Cerebellar nuclear complex (tissue), 1 donor: ENCODE measurements at places on chromosomes 4 and X.
A peak's percentile ranks its signal among the peaks of the same experiment; 100 is the strongest.

DNA sequence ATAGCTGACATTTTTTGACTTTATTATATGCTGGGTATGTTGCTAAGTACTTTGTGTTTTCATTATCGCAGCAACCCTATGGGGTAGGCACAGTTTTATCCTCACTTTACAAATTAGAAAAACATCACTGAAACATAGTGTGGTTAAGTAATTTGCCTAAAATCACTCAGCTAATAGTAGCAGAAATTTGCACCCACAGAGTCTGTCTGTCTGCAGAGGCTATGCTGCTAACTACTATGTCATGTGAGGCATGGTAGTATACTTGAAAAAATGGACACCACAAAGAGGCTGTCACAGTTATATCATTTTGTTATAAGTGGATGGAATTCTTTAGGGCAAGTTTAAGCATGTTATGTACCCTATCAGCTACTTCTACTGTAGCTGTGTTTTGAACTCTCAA is 69.0 kb downstream of the STAG2 start:
- DNase-seq, result no peak

GRCh38 chr4:110865611-110866259 is 242.9 kb upstream of the PITX2 start:
- DNase-seq, result no peak

DNA sequence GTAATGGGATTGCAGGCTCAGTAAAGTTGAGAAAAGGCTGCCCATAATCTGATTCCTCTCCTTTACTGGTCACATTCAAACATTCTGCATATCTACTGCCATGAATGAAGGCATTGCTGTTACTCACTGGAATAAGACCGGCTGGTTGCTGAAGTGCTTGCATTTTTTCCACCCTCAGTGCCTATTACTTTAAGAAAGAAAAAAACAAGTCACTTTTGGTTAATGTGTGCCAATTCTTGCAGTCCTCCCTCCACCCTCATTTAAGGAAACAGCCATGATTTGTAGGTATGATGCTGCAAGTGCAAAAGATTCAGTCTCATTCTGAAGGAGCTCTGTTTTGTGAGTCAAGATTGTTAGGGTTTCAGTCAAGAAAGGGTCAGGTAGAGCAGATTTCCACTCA is 94.9 kb downstream of the EMCN start:
- DNase-seq, result peak; percentile 1

- DNase-seq, result no peak
These were observed 651 bp downstream of the NXT2 start for GRCh38 chrX:109537324-109537665.

GRCh38 chr4:7094916-7095315 is 27.1 kb upstream of the GRPEL1 start:
- no peak for DNase-seq

DNA sequence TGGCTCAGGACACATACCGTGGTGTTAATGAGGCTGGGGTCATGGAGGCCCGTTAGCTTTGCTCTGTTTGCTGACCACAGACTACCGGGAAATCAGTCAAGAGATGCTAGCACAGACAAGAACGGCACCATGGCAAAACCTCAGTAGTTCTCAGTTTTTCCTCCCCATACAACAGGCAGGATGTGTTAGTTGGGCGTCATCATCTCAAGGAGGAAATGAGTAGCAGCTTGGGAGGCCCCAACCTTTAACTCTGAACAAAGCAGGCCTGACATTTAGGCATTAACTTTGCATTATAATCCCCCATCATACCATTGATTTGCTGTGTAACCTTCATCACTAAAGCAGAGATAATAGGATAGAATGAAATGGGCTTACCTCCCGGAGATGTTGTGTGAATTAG is 714.2 kb downstream of the RPA4 start:
- DNase-seq, result no peak

DNA sequence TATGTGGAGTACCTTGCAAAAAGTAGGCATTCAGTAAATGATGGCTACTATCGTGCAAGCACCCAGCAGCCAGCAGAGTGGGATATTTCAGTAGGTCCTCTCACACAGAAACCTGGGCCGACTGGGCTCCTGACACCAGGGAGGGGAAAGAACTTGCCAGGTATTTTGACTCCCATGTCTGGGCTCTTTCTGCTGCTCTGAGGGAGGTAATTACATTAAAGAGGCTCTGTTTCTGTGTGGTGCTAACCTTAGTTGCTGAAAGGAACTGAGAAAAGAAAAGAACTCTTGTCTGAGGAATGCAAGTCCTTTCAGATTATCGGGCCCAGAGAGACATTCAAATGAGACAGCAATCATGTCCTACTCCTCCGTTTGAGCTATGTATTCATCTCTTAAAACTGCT is 175.8 kb upstream of the MTMR8 start:
- no peak for DNase-seq

- DNase-seq, result no peak
These were observed 3.9 kb downstream of the PCDH10 start for GRCh38 chr4:133152831-133153481.

DNA sequence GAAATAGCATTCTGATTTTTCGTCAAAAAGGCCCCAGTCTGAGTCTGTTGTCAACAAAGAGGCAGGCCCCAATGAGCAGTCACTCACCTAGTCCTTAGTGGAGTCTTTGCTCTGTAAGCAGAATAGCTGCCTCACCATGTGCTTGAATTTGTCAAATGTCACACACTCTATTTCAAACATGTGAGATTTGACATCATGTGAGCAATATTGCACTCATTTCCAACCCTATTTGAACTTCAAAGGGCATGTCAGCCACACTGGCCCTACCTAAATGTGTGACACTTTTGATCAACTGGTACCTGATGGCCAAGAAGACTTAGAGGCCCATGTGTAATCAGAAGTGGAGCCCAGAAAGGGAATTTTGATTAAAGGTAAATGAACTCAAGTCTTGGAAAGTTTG is 59.4 kb upstream of the PLAC1 start:
- no peak for DNase-seq

GRCh38 chr4:127118681-127119080 is 514.1 kb upstream of the INTU start:
- DNase-seq, result no peak

DNA sequence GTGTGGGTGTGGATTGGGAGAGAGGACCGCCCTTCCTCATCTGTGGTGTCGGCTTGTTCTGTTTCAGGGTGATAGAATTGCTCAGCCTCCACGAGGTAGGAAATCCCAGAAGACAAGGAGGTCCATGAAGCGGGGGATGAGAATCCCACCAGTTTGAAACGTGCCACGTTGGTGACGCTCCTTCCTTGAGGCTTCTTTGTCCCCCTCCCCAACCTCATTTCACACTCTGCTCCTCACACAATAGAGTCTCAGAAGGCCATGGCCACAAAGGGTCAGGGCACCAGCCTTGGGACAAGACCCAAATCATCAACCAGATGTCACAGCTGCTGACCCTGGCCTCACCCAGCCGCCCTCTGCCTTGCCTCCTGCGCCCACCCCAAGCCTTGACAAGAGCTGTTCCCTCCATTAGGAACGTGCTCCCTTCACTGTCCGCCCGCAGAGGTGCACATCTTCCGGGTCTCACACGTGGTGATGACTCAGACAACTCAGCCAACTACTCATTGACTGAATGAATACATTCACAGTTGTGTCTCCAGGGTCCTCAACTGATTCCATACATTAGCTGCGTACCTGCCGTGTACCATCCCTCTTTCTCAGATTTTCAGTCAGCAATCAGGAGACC is 18.3 kb downstream of the BLOC1S4 start:
- no peak for DNase-seq

DNA sequence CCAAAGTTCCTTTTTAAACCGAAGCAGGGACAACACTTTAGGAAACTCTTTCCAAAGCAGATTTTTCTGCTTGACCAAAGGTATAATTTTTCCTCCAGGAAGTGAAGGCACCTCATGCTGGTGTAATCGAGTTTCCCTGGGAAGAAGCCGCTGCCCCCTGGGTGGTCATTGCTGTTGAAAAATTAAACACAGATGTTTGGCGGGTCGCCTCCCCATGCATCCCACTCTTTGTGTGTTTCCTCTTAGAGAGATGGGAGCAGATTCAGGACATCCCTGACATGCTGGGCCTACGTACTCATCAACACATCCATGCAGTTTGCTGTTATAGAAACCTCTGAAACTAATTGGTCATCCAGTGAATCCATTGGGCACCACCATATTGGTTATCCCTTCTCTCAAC is 179.2 kb upstream of the HCCS start:
- DNase-seq, result no peak

DNA sequence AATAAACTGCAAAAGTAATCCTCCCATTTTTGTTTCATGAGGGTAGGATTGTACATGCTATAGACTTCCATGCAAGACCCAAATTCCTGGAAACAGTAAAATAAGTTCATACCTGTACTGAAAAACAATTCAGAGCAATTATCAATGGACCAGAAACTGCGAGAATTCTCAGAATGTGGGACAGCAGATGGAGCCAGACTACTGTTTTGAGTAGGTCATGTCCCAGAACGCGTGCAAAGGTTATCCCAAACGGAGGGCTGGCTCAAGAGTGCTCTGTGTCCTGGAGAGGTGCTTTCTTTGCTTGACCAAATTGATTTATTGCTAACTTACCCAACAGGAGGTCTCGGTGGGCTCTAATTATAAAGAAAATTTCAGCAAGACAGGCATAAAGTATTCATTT is 1.7 kb upstream of the MAGEH1 start:
- DNase-seq, result no peak

DNA sequence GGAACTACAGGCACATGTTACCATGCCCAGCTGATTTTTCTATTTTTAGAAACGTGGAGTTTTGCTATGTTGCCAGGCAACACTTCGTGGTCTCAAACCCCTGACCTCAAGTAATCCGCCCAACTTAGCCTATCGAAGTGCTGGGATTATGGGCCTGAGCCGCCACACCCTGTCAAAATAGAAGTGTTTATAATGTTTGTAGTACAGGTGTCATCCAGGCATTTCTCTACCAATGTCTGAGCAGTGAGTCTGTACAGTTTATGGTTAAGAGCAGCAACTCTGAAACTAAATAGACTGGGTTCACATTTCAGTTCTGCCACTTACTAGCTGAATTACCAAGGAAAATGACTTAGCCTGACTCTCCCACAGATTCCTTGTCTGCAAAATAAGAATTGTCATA is 460.4 kb upstream of the GALNT7 start:
- no peak for DNase-seq

GRCh38 chr4:61205066-61205465 is 4.9 kb downstream of the ADGRL3 start:
- DNase-seq, result no peak

- DNase-seq, result no peak
These were observed 96.3 kb upstream of the HPF1 start for GRCh38 chr4:169854090-169854489.

DNA sequence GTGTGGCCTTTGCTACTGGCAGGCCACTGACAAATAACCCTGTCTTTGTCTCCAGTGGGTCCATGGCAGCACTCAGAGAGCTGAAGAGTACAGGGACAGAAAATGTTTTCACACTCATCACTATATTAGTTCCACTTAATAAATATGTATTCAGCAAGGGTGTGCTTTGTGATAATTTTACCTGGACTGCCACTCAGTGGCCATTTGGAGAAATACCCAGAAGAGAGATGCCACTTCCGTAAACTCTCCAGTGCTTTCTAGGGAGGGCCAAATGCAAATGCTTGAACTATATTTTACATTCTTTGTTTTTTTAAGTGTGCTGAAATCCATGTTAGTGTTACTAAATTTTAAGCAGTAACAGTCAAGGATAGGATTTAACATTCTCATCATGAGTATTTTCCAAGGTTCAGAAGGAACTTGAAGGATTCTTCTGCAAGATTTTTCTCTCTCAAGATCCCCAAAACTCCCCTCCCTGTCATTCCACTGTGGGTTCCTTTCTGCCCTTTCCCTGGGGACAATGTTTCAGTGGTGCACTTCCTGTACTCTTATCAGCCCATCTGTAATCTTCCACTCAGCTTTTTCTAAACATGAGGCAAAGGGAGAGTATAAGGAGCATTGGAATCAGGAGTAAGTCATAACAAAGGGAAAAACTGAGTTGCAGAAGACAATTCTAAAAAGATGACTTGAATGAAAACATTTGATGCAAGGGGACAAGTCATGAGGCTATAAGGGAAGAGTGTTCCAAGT is 46.0 kb downstream of the TFDP3 start:
- no peak for DNase-seq

DNA sequence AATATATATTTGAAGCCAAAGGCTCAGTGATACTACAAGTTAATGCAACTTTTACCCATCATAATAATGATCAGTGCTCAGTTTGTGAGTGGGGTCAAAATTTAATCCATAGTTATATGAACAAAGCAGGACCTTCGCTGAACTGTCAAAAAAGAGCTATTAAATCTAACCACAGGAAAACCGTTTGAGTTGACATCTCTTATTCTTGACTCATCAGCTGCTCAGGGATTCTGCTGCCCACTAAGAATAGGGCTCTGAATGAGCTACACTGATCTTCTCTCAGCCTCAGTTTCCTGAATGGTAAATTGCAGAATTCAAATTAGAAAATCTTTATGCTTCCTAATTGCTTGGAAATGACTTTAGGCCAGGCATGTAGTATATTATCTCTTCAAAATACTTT is 44.9 kb upstream of the NAP1L5 start:
- no peak for DNase-seq

- DNase-seq, result no peak
These were observed 114.7 kb upstream of the EDNRA start for GRCh38 chr4:147366164-147366563.

GRCh38 chr4:127212701-127213100 is 420.1 kb upstream of the INTU start:
- no peak for DNase-seq

DNA sequence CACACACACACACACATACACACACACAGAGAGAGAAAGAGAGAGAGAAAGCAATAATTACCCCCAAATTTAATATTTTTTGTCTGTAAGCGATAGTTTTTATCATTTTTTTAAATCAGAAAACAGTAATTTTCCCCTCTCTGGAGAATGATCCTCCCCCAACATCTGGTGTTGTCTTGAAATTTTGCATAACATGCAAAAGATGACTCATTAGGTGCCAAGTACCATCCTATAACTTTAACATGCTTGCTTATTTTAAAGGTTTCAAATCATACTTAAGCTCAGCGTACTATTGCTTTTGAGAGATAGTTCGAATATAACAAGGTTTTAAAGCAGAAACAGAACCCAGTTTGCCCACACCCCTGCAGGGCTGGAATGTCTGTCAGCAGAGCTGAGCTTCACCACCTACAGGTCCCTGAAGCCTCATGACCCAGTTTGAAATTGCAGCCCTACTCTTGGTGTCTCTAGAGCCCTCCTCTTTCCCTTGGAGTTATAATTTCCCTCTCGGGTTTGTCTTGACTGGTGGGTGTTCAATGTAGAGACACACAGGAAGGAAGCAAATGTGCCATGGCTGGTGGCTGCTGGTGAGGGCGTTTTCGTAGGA is 175.0 kb upstream of the HS3ST1 start:
- no peak for DNase-seq
